Sciatic nerve (tissue), 2 donors: ENCODE measurements at places on chromosomes 6 and 20.

DNA sequence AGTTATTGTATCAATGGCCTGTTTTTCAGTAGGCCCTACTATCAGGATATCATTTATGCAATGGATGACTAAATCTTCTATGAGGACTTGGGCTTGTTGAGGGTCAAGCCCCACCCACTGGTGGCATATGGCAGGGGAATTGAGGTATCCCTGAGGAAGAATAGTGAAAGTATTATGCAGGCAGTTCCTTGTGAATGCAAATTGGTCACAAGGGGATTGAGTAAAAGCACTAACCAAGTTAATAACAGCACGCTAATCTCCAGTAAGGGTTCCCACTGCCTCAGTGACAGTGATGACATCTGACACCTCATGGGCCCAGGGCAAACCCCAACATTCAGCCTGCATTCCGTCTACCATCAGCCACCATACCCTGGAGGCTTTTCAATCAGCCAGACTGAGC, 14.9 kb downstream of the BPIFA1 start:
- DNase-seq, result no peak

DNA sequence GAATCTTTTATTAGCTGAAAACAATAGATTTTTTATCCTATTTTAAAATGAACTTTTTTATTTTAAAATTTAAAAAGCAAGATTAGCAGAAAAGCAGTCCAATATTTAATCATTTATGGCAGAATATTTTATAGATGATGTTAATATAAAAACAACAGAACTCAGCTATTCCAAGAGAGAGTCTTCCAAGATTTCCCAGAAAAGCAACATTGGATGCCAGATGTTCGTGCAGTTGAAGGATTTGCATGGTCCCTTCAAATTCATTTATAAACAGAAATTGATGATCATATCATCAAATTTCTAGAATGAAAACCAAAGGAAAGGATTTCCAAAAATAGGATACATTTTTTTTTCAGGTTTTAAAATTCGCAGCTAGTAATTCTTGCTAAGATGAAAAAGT, 25.4 kb upstream of the CNKSR3 start:
- DNase-seq, result no peak

- no peak for DNase-seq
These were observed 161.0 kb downstream of the TRMT11 start for GRCh38 chr6:126147291-126147815.

- no peak for DNase-seq
These were observed 179.1 kb upstream of the EYA4 start for GRCh38 chr6:133062077-133062476.

- DNase-seq, result no peak
These were observed 20.1 kb downstream of the SAMD5 start for GRCh38 chr6:147528511-147529145.

- DNase-seq, result no peak
These were observed 27.9 kb downstream of the MANBAL start for GRCh38 chr20:37317316-37317715.

DNA sequence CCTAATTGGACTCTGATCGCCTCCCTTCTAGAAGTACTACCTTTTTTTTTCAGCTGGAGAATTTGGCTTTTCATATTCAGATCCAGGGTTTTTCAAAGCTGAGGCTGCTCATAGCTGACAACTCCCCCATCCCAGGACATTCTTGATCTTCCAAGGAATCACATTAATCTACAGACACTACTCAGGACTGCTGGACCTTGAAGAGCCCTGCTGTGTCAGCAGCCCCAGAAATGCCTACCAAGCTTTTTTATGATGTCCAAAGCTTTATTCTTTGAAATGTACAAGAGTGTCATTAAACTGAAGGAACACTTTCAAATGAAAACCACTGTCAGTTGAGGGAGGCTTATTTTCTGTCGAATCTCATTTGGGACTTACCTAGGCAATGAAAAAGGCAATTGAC, 704.1 kb downstream of the PTPRT start:
- no peak for DNase-seq

- no peak for DNase-seq
These were observed 92.0 kb upstream of the PAX1 start for GRCh38 chr20:21613512-21613911.

GRCh38 chr20:16984481-16984880, 236.3 kb downstream of the OTOR start:
- DNase-seq, result no peak

DNA sequence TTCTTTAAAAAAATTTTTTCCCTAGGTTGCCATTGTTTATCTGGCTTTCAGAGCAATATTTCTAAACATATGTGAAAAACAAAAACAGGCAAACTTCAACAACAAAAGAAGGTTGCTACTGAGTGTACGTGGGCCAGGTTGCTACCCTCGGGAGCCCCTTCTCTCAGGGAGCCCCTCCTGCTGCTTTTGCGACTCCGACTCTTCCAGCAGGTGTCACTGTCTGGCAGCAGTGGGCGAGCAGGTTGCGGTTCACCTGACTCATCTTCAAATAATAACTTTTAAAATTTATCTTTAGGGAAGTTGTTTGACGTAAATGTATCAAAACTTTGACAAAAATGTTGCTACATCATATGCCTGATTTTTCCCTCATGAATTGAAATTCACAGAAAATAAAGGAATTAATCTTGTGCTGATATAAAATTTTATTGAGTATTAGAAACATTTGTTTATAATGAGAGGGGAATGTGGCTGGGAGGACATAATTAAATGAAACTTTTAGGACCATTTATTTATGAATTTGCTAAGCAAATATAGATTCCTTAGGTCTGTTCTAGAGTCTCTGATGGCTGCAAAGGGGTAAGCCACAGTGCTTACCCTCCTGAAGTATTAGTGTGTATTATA, 138.8 kb downstream of the HIVEP1 start:
- DNase-seq, result no peak

DNA sequence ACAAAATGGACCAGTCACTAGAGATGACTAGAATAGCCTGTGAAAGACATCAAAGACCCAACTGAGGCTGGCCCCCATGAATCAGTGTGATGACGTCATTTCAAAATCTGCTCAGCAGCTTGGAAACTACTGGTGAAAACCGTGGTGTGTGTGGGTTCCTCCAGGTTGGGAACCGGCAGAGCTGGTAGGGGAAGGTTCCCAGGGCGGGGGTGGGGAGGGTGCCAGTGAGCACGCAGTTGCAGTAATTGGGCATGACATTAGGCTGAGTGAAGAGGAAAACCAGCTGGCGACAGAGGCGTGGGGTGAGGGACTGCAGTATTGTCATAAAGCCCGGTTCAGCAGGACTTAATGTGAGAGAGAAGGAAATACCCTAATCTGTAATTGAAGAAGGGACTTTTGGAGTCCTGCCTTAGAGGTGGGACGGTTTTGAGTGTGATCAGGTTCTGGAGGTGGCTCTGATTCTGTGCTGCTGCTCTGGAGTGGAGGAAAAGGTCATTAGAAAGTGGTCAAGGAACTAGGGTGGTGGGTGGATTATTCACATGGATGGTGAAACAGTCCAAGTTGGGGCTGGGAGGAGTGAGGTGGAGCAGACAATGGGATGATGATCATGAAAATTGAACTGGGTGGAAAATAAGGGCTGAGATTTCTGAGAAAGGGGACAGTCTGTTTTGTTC, 52.0 kb upstream of the MTHFD1L start:
- no peak for DNase-seq

GRCh38 chr6:166768761-166769160, 141.7 kb upstream of the RPS6KA2 start:
- no peak for DNase-seq

DNA sequence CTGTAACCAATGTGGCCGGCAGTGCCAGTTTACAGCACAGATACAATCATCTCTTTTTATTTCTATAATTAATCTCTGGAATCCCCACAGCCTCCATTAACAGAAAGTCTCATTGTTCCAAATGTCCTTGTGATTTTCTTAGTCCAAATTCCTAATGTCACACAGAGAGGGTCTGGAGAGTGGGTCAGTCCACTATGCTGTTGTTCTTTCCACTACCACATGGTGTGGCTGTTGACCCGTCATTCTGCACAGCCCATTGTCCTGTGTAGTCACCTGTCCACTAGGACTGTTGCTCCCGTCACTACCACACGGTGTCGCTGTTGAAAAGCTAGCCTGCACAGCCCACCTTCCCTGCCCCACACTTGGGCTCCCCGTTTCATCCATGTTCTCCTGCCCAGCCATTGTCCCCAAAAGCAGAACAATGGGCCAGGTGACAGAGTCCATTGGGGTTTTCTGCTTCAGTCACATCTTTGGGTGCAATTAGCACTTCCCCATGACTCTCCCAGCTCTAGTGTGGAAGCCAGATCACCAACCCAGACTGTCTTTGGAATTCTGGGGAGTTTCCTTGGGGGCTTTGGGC, 8.6 kb upstream of the LBP start:
- peak; percentile 70 for DNase-seq

- DNase-seq, result no peak
These were observed 344.9 kb upstream of the JAG1 start for GRCh38 chr20:11018668-11019170.

DNA sequence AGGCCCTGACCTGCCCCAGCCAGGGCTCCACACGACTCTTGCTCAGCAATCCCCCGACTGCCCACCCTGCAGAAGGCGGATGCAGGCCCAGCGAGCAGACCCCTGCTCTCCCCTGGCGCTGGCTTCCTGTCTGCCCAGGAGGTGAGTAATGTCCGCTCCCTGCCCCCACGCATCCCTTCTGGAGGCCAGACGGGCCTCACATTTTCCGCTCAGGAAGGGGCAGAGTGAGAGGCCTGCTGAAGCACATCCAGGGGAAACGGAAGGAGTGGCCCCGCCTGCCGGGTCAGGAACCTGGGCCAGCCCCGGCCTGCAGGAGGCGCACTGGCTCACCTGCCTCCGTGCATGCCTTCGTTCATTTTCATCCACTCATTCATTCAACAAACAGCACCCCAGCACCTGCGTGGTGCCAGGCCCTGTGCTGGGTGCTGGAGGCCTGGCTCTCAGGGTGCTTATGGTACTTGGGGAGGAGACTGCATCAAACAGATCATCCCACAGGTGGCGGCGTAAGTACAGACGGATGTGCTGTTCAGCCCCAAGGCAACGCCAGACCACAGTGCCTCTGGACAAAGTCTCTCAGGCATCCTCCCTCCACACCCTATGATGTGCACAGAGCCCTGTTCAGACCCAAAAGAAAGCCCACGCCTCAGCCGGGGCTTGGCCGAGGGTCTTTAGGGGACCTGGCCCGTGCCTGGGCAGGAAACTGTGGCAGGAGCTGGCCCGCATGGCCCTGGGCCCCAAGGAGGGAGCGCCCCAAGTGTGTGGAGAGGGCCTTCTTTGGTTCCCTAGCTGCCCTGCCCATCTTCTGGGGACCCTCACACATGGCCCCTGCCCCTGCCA, 112.1 kb downstream of the ASXL1 start:
- no peak for DNase-seq

GRCh38 chr6:79671600-79672266, 40.6 kb downstream of the SH3BGRL2 start:
- no peak for DNase-seq

- no peak for DNase-seq
These were observed 9.1 kb upstream of the FOXP4 start for GRCh38 chr6:41536795-41537758.

GRCh38 chr6:44297063-44298038, 15.8 kb downstream of the AARS2 start:
- no peak for DNase-seq

DNA sequence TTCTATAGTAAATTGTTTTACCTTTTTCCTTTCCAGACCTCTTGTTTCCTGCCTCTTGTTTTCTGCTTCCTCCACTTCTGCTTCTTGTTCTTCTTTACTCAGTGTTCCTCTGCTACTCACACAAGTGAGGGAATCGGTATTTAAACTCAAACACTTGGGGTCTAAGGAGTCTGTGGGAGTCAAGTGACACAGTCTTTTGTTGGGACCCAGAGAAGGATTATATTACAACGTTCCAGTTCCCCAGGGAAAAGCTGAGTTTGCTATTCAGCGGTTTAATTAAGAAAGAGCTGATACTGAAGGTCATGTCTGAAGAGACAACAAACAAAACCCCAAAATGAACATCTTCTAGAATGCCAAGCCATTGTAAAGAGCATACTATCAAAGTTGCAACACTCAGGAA, 107.8 kb upstream of the CITED2 start:
- DNase-seq, result no peak

DNA sequence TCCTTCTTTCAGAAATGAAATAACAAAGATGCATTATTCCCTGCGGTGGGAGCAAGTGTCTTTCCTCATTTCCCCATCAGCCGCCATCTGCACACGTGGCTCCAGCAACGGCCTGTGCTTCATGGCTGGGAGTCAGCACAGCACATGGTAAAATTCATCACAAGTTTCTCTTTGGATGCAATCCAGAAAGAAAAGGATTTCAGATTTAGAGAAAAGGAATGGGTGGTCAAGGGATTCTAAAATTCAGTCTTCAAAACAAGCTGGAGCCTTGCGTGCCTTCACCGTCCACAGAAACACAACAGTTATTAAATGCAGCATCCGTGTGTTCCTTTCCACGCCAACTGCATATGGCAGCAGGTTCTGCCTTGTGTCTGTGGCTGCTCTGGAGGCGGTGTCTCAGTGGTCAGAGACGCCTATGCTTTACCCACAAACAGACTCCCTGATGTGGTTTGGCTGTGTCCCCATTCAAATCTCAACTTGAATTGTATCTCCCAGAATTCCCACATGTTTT, 107.6 kb downstream of the THBS2 start:
- DNase-seq, result no peak

- DNase-seq, result no peak
These were observed 84.0 kb upstream of the EXOC2 start for GRCh38 chr6:776951-777350.

DNA sequence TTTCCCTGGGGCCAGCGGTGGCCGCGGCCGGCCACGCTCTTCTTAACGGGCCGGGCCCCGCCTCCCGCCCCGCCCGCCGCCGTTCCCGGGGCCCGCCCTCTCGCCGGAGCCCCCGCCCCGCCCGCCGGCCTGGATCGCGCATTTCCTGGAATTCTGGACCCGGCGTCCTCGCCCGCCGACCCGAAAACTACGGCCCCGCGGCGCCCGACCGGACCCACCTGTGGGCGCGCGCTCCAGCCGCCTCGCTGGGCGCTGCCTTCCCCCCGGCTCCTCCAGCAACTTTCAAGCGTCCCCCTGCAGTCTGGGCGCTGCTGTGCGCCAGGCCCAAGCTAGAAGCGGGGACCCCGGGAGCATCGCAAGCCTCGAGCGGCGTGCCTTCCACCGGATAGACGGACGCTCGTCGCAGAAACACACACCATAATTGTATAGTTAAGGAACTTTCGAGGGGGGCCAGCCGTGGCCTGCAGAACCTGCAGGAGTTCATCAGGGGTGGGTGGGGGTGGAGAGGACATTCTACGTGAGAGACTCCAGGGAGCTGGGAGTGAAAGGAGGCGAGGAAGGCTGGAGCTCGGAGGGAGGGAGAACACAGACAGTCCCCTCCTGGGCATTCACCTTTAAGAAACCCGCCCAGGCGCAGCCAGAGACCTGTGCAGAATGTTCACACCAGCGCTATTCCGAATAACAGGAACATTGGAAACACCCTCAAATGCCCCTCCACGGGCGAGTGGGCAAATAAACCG, at the start of gene ADA:
ADA (minus strand) TSS at position 16 of the 740 bp plus-strand sequence. CDS start 92 bp downstream, outside the sequence.
- peak; percentile 75 for DNase-seq

DNA sequence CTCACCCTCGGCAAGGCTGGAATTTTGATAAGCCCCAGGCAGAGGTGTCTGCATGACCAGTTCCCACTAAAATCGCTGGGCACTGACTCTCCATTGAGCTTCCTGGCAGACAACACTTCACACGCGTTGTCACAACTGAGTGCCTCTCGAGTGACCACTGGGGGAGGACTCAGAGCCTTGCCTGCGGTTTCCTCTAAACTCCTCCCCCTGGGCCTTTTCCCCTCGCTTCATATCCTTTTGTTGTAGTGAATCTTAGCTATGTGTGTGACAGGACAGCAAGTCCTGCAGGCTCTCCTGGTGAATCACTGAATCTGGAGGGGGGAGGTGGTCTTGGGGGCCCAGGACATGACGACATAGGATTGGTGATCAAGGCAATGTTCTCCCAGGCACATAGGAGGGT, 670.8 kb downstream of the PRKN start:
- no peak for DNase-seq

- DNase-seq, result no peak
These were observed 16.9 kb downstream of the SRC start for GRCh38 chr20:37362821-37363220.
